H54 (cell line): ENCODE measurements at places on chromosomes 13 and 19.

GRCh38 chr13:28489524-28489931, 5.4 kb downstream of the FLT1 start:
- DNase-seq: no peak

DNA sequence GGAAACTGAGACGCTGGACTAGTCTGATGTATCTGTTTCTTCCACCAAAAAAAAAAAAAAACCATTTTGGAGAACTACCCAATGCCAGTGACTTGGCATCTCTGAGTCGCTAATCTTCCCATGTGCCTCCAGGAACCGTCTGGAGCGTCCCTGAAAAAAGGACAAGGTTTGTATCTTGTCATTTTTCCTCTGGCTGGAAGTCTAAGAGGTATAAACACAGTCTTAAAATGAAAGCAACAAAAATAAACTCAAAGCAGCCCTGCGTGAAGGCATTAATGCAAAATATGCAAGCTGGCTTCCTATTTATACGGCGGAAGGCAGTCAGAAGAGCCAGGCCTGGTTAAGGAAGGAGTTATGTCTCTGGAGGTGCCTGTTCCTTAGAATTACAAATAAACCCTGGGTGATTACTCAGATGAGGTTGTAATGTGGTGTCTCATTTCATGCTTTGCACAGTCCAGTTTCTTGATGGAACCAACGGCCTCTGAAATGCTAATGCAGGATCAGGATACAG, 20.3 kb downstream of the ACTN4 start:
- DNase-seq: no peak

DNA sequence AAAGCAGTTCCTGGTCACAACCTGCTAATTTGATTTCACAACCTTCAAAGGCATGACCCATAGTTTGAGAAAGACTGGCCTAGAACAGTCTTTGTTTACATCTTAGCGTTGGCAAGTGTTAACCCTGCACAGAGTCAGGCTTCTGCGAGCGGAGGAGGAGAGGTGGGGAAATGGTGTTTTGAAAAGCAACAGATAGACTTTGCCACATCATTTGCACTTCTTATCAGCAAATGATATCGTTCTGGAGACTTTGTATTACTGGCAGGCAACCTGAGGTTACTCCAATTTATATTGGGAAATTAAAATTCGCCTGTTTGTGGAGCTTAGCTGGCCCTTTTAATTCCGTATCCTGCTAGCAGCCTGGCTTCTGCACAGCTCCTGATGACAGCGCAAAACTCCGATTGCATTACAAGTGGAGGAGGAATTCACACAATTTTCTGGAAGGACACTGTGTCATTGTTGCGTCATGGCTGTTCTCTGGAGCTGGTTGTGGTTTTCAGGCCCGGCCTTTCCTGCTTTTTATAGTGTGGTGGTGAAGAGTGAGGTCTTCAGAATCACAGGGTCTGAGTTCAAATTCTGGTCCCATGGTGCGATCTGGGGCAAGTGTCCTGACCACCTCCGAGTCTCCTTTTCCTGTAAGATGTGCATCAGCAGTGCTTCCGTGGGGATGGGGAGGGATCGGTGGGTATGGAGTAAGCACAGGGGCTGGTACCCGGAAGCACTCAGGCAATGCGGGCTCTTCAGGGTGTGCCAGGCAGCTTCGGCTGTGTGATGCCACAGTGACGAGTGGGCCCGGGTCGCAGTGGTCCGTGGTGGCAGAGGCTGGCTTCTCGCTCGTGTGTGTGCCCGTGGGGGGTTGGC, 49.1 kb upstream of the EHD2 start:
- DNase-seq: peak; percentile 77

DNA sequence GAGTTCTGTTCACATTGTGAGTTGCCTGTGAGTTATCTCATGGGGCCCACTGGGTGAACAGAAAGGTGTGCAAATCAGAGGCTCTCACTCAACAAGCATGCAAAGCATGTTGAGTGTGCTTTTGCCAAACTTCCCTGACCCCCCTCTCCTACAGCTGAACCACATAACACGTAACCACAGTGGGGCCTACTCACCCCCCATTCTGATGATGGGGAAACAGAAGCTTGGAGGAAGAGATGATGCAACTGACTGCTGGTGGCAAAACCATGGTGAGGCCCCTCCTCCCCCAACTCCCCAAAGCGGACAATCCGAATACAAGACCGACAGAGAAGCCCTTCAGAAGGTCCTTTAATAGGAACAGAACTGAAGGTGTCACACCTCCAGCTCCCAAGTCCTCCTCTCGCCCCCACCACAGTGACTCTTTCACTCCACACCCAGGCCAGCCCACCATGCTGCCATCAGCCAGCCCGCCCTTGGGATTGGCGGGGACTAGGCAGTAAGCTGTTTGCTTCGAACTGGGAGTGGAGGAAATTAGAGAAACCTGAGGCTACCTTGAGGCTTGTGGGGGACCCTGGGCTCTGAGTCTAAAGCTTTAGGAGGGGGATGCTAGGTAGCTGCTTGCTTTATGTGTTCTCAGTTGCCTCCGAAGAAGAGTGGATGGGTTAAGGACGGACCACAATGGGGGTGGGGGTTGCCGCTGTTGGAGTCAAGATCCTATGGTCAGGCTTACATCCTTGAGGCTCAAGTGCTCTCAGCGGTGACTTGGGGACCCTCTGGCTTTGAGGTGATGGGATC, 3.8 kb downstream of the ZNF784 start:
- DNase-seq: no peak

DNA sequence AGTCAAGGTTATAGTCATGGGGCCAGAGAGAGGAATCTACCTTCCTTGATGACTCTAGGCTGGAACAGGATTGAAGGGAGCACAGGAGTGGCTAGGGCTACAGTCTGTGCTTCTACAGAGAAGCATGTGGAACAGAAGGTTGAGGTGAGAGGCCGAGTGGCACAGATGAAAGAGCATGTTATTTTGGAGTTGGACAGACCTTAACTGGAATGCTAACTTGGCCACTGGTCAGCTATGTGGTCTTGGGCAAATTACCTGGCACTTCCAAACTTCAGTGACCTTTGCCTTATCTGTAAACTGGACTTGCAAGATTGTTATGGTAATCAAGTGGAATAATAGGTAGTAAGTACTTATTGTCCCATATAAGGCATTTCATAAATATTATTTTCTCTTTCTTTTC, 252.7 kb downstream of the KCNRG start:
- DNase-seq: no peak

- no peak for DNase-seq
Measured at GRCh38 chr19:13917888-13918406, 11.9 kb downstream of the CC2D1A start.

DNA sequence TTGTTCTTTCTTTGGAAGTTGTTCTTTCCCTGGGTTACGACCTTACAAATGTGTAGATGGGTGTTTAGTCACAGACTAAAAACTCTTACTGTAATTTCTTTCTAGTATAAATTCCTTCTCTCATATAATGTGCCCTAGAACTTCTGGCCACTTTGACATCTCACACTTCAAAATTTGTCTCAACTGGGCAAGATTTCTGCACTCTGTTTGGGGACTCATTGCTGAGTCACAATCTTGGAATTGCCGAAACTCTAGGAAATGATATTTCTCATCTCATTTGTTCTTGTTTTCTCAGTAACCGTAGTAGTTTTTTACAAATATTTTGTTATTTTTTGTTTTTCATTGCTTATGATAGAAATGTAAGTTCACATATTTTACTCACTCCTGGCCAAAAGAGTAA, 2523.2 kb upstream of the PCDH20 start:
- DNase-seq: no peak

DNA sequence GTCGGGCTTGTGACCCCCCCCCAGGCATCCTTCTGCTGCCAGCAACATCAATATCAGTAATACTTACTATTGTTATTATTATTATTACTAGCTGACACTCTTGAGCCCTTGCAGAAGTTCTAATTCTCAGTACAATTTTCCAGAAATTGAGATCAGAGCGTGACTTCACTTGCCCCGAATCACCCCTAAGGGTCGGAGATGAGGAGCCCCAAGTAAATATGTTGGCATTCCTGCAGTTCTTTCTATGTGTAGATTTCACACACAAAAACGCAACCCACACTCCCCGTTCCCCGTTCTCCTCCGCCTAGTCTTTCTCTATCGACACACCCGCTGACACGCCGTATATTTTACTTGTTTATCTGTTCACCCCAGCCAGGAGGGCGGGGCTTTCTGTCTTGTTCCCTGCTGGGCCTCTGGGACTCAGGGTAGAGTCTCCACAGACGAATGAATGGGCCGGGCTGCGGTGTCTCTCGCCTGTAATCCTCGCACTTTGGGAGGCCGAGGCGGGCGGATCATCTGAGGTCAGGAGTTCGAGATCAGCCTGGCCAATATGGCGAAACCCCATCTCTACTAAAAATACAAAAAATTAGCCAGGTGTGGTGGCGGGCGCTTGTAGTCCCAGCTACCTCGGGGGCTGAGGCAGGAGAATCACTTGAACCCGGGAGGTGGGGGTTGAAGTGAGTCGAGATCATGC, 14.7 kb downstream of the TLE5 start:
- DNase-seq: peak; percentile 100

GRCh38 chr19:17772172-17772571, 20.9 kb downstream of the FCHO1 start:
- DNase-seq: no peak

- no peak for DNase-seq
Measured at GRCh38 chr13:43787997-43788396, 1.2 kb upstream of the ENOX1 start.
